ENCODE measurements at places on chromosomes 2 and 18.

GRCh38 chr18:41021089-41021488, 933.9 kb upstream of the PIK3C3 start:
- DNase-seq = no peak

DNA sequence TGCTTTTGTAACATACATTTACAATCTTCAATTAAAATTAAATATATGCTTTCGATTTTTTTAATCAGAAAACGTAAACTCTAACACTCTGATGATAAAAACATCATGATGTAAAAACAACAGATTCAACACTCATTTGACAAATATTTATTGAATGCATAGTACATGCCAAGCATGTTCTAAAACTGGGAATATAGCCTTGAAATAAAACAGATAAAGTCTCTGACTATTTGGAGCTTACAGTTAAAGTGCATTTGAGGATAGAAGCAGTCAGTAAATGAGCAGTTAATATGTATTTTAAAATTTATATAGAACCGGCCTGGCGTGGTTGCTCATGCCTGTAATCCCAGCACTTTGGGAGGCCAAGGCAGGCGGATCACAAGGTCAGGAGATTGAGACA, 47.8 kb downstream of the TMX3 start:
- no peak for DNase-seq

GRCh38 chr2:80326214-80326613, 21.7 kb upstream of the LRRTM1 start:
- DNase-seq = no peak

GRCh38 chr2:137729305-137729704, 235.0 kb upstream of the HNMT start:
- DNase-seq = no peak

DNA sequence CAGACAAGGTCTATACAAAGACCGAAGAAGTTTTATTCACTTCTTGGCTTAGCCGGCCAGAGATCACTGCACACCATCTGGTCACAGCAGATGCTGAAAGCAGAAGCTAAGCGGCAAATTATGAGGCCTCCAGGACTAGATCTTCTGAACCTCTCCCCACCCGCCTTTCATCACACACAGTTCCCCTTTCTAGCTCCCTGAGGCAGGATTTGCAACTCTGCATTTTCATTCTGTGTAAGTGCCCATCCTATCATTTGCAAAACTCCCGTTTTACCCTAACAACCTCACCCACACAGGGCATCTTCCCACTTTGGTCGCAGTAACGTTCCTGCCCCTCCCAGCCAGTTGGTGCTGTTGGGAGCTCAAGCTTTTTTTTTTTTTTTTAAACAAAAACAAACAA, 3.1 kb upstream of the MOB1A start:
- no peak for DNase-seq
